ENCODE measurements at places on chromosomes 4 and X.

GRCh38 chrX:107677501-107677901, 49.2 kb downstream of the PRPS1 start:
- no peak for DNase-seq

- DNase-seq: no peak
These were observed 435.6 kb downstream of the TMA16 start for GRCh38 chr4:163930086-163930485.

DNA sequence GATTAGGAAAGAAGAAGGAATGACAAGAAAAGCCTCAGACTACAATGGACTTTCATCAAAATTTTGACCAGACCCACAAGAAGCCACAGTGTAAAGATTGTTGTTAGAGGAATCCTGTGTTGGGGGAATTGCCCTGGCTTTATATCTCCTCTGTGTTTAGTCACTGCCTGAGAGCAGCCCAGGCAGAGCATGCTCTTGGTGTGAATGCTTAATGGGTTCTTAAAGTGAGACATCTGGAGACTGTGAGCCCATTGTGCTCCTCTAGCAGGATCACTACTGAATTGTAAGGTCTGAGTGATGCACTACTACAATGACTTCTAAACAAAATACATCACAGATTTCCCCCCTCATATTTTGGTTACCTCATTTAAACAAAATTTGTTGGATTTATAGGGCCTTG, 1860.5 kb upstream of the ADGRL3 start:
- DNase-seq: no peak

- DNase-seq: no peak
These were observed 202.7 kb upstream of the POU3F4 start for GRCh38 chrX:83305381-83305780.

Data from SW 1271 (cell line).